B cell (primary cell): ENCODE measurements at places on chromosomes 4 and X.

DNA sequence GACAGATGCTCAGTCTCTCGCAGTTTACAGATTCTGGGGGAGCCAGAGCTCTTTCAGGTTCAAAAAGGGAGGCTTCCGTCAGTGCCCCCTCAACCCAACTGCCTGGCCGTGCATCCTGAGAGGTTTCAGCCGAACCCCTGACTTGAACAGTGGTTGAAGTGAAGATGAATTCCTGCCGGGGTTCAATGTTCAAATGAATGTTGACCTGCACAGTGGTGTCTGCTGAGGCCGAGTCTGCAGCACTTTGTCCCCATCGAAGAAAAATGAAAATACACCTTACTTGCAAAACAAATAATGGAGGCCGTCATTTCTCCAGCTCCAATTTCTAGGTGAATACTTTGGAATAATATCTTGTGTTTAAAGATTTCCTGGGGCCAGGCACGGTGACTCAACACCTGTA, 33.7 kb downstream of the GYG2 start:
- no peaks in the 10 kb centered on the region for H3K27me3 ChIP-seq
- H3K4me1 ChIP-seq, result no peaks in the 10 kb centered on the region
- no peaks in the 10 kb centered on the region for H3K36me3 ChIP-seq
- no peak overlapping the region for H3K27ac ChIP-seq
- DNase-seq, result no peak

GRCh38 chrX:12460929-12461328, 322.7 kb downstream of the FRMPD4 start:
- H3K27me3 ChIP-seq, result no peaks in the 10 kb centered on the region
- no peaks in the 10 kb centered on the region for H3K4me1 ChIP-seq
- no peak overlapping the region for H3K27ac ChIP-seq
- no peak overlapping the region for H3K4me3 ChIP-seq

DNA sequence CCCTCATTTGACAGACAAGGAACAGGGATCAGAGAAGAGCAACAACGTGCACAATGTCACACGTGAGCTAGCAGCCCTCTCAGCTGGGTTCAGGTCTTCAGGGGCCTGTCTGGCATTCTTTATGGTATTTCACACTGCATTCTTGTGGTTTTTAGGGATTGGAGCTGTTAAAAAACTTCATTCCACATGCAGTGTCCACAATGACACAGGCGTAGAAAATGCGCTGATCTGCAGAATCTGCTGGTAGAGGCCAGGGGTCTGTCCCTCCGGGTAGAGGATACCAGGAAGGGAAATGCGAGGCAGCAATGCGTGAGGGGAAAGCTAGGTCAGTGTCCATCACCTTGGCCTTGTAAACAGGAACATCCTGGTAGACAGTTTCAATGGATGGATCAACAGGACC, 36.6 kb downstream of the MAP7D3 start:
- no peak overlapping the region for H3K27ac ChIP-seq
- no peaks in the 10 kb centered on the region for H3K36me3 ChIP-seq
- H3K27me3 ChIP-seq, result no peaks in the 10 kb centered on the region

- DNase-seq, result no peak
- H3K4me3 ChIP-seq, result no peak overlapping the region
Observed at GRCh38 chr4:27308379-27308778, 447.7 kb downstream of the STIM2 start.

GRCh38 chr4:17427991-17428390, 83.9 kb downstream of the QDPR start:
- H3K4me3 ChIP-seq, result no peak overlapping the region
- H3K36me3 ChIP-seq, result no peaks in the 10 kb centered on the region
- no peak overlapping the region for H3K27ac ChIP-seq
- no peaks in the 10 kb centered on the region for H3K4me1 ChIP-seq
- DNase-seq, result no peak

DNA sequence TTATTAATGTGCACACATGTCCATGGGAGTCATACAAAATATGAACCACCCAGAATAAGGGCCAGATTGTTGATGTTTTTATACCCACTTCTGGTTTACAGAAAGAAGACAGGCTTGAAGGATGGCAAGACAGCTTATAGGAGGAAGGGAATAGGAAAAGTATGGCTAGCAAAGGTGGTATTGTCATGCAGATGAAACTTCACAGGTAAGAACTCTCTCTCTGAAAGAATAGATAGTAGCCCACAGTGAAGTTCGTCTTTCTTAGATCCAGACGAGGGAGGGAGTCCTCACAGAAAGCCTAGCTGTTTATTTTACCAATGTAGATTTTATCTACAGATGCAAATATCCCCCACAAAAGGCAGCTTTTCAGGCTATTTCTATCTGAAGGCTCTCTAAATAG, 43.7 kb upstream of the SPIN4 start:
- H3K27me3 ChIP-seq, result no peaks in the 10 kb centered on the region
- DNase-seq, result no peak
- H3K36me3 ChIP-seq, result no peaks in the 10 kb centered on the region
- no peaks in the 10 kb centered on the region for H3K4me1 ChIP-seq
- no peak overlapping the region for H3K4me3 ChIP-seq

DNA sequence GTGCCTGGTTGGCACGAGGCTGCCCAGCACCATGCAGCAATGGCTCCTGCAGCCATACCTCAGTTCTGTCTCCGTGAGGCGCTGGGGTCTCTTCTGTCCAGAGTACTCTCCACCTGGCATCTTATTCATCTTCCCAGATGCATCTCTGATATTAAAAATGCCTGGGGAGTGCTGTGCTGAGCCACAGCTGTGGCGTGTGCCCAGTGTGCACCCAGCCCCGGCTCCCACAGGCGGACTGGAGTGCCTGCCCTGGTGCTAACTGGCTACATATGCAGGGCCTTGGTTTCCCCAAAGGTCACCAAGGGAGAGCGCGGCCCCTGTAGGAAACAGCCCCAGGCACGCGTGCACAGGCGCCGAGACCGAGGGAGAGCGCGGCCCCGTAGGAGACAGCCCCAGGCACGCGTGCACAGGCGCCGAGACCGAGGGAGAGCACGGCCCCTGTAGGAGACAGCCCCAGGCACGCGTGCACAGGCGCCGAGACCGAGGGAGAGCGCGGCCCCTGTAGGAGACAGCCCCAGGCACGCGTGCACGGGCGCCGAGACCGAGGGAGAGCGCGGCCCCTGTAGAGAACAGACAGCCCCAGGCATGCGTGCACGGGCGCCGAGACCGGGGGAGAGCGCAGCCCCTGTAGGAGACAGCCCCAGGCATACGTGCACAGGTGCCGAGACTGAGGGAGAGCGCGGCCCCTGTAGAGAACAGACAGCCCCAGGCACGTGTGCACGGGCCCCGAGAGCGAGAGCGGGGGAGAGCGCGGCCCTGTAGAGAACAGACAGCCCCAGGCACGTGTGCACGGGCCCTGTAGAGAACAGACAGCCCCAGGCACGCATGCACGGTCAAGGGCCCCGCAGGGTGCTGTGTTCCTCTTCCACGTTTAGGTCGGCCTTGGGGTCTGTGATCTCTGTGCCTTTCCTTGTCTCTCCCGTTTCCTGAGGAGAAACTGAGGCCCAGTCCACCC, 14.5 kb downstream of the TMEM175 start:
- no peak overlapping the region for H3K4me3 ChIP-seq
- peaks cover 18% of the 10 kb centered on the region for H3K4me1 ChIP-seq
- H3K27me3 ChIP-seq, result no peaks in the 10 kb centered on the region
- no peak for DNase-seq

DNA sequence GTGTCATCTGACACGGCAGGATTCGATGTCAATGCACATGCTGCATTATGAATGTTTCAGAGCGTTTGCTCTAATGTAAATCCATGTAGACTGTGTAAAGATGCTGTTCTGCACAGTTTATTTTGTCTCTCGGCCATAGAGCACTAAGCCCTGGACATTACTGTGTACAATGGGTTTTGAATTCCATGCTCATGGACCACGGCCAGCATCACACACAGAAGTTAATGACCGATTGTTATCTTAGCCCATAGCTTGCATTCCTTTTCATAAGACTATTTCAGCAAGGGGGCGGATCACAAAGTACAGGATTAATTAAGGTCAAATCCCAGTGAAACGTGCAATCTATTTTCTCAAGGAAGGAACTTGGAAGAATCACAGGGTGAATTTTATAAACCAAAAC, 286.1 kb upstream of the TENM3 start:
- no peak overlapping the region for H3K4me3 ChIP-seq
- no peak overlapping the region for H3K27ac ChIP-seq
- no peak for DNase-seq
- no peaks in the 10 kb centered on the region for H3K4me1 ChIP-seq
- no peaks in the 10 kb centered on the region for H3K36me3 ChIP-seq
